CD4-positive, alpha-beta T cell treated with Interleukin-4 for 4 hours (primary cell): ENCODE measurements at places on chromosomes 4 and X.

- no peak for DNase-seq
These were observed 167.4 kb upstream of the TACR3 start for GRCh38 chr4:103887191-103887590.

- DNase-seq = no peak
These were observed 139.1 kb downstream of the COL4A6 start for GRCh38 chrX:108299101-108299591.

- DNase-seq = no peak
These were observed 126.9 kb downstream of the MAML3 start for GRCh38 chr4:140027101-140027500.

DNA sequence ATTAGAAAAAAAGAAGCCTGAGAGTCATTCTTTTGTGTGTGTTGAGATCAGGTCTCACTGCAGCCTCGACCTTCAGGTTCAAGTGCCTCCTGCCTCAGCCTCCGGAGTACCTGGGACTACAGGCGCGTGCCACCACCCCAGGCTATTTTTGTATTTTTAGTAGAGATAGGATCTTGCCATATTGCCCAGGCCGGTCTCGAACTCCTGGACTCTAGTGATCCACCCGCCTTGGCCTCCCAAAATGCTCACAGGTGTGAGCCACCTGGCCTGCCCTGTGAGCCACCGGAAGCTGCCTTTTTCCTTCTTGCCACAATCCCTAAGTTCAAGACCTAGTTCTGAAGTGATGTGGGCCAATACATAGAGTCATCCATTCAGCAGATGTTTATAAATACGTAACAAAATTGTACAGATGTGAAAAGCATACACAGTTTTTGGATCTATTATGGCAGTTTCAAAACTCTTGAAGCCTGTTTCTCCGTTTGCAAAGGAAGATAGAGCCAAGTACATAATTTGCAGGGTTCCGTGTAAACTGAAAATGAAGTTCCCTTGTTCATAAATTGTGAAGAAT is 536 bp upstream of the CTSO start:
- no peak for DNase-seq

DNA sequence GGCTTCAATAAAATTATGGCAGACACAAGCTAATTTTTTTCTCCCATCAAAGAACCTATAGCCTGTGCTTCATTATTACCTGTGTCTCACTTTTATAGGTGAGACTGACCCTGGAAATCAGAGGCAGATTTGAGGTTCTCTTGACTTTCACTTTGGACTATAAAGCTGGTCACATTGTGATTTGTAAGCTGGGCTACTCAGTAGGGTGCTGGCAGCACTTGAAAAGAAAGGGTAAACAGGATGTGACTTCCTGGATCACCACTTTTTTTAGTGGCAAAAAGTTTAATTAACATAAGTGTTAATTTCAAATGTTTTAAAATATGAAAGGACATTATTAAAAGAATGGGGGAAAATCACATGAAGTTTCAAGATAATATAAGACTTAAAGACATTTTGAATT is 50.6 kb upstream of the GATB start:
- DNase-seq = no peak

GRCh38 chr4:186485561-186486062 is 69.8 kb downstream of the MTNR1A start:
- DNase-seq = no peak

DNA sequence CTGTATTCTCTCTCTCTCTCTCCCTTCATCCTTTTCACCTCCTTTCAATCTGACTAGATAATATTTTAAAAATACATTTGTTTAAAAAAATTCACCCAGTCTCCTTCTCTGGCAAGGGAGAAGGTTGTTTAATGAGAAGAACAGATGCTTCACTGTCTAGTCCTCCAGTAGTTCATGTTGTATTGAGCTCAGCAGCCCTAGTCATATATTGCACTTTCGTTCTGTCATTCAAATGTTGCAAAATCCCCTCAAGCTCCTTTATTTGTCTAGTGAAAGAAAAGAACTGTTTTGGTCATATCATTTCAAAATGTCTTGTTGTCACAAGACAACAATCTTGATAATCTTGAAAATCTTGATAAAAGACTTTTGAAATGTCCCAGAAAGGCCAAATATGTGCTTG is 248.0 kb downstream of the GALNTL6 start:
- DNase-seq = no peak

GRCh38 chr4:134632056-134632455 is 430.5 kb upstream of the PABPC4L start:
- DNase-seq = no peak

GRCh38 chrX:9315086-9315485 is 149.8 kb upstream of the TBL1X start:
- DNase-seq = no peak

- DNase-seq = no peak
These were observed 278.6 kb upstream of the KLF3 start for GRCh38 chr4:38385093-38386004.

DNA sequence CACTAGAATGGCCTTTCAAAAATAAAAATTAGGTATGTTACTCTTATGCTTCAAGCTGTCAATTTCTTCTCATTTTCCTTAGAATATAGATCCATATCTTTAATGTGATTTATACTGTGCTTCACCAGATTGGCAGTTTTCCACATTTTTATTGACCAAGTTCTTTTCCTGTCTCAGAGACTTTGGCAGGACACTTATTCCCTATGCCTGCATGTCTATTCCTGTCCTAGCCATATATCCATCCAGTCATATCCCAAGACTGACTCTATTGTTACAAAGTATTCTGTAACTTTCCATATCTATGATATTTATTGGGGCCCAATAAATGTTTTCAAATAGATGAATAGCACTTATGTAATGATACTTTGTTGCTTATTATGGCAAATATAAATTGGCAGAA is 450.7 kb downstream of the GASK1B start:
- no peak for DNase-seq

DNA sequence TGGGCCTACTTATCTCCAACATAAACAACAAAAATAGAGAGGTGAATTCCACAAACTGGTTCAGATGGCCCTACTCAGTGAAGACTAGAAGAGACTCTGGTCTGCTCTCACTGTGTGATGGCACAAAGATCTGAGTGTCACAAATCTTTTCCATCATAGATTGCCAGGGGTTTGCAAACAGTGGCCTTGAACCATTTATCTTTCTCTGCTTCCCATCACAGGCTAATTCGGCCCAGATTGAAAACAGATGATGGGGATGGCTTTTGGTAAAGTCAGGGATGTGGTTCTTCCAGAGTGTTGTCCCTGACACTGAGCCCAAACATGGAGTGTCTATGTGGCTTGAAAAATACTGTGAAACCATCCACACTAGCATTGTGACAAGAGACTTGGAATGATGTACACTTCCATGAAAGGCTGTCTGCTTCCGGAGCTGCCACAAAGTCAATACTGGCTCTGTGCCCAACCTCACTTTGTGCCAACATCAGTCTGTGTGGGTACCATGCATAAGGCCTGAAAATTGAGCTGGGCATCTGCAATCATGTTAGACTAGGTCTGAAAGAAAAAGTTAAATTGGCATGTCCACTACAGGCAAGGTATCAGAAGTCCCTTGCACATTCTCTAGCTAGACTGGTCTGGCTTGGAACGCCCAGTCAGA is 25.2 kb upstream of the PLAC1 start:
- no peak for DNase-seq

GRCh38 chr4:139142087-139142486 is 34.9 kb downstream of the ELF2 start:
- DNase-seq = no peak

DNA sequence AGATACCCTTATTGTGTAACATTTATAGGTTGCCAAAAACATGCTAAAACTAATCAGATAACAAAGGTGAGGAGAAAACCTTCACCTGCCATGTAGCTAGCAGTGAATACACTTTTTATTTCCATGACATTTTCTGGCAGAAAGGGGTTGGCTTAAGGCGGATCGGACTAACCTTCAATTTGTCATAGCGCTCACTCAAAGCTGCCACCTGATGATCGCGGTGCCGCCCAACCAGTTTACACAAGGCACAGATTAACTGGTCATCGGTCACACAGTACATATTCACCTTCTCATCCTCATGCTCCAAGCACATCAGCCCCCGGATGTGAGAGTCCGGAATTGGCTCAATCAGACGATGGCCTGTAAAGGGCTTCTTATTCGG is 53.7 kb downstream of the MID1 start:
- no peak for DNase-seq

- DNase-seq = no peak
These were observed 67.7 kb downstream of the TRMT44 start for GRCh38 chr4:8508266-8508665.

- DNase-seq = no peak
These were observed 102.6 kb downstream of the RAPGEF2 start for GRCh38 chr4:159205466-159205865.

GRCh38 chr4:108051343-108051742 is 61.7 kb downstream of the HADH start:
- DNase-seq = no peak

- DNase-seq = no peak
These were observed 25.7 kb upstream of the CCKAR start for GRCh38 chr4:26515936-26516335.

- no peak for DNase-seq
These were observed 23.6 kb downstream of the PLAC1 start for GRCh38 chrX:134634691-134635090.

- no peak for DNase-seq
These were observed 17.6 kb upstream of the PJA1 start for GRCh38 chrX:69182818-69183380.

DNA sequence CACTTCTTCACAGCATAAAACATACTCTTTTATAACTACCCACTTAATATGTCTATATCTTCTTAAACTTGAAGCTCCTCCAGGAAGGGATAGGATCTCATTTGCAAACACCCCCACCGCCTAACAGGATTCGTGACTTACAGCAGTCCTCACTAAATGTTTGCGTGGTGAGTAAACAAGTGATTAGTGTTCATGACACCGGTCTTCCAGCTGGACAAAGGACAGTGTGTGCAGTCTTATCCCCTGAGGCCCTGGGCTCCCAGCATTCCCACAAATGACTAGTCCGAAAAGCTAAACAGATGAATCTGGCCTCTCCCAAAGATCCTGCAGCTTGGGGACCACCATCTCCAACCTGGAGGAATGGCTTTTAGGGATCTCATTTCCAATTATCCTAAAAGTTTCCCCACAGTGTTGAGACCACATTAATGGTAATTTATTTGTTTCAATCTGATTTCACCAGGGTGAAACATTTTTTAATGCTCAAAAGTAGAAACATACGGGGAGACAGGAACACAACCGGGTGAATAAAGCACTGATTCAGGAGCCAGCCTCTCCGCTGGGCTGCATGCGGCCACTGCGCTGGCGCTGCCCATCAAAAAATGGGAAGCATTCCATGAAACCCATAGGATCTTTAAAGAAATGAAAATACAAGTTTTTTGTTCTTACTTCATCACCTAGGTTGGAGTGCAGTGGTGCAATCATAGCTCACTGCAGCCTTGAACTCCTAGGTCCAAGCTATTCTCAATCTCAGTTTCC is 69.2 kb downstream of the HADH start:
- no peak for DNase-seq

GRCh38 chr4:101678180-101678579 is 112.3 kb upstream of the BANK1 start:
- no peak for DNase-seq

GRCh38 chr4:156656896-156657295 is 314.7 kb downstream of the PDGFC start:
- no peak for DNase-seq

- no peak for DNase-seq
These were observed 1005.5 kb upstream of the INTU start for GRCh38 chr4:126627255-126627654.

DNA sequence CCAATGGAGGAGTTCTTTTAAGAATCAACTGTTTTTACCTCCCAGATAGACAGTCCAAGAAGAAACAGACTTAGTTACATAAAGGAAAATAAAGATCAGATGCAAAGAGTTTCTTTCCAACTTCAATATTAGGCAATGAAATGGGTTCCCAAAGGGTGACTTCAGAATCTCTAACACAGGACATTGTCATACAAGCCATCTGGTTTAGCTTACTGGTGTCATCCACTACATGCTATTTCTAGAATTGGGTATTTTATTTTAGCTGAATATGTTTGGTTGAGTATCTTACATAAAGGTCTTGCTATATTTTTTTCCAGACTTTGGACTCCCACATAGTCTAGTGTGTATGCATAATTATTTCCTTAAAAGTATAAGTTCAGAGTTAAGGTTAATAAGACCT is 162.1 kb upstream of the SLC7A11 start:
- no peak for DNase-seq

DNA sequence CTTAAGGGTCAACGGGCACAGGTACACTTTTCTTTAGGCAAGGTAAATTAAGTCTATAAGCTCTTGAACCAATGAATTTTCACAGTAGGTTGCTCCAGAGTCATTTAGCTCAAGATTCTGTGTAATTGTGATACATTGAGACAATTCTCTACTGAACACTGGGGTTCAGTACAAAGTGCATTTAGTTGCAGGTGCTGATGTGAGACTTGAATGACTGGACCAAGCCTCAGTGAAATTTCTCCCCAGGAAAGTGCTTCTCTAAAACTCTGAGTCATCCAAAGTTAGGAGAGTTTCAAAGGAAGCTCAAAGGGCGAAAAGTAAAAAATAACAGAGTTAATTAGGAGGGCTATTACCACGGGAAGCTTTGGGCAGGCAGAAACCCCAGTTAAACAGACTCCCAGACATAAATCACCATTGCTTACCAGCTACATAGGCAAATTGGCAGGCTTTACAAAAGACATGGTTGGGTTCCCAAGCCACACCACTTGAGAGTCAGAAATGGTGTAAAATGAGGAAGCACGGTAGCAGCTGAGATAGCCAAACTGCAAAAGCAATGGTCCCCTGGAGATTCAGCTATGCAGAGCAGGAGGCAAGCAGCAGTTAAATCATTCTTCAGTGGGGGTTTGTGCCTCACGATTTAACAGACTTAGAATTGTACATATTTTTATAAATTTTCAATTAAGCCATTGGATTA is 202.6 kb downstream of the PCDH19 start:
- no peak for DNase-seq

- no peak for DNase-seq
These were observed 57.4 kb downstream of the PTTG2 start for GRCh38 chr4:38017609-38018008.

DNA sequence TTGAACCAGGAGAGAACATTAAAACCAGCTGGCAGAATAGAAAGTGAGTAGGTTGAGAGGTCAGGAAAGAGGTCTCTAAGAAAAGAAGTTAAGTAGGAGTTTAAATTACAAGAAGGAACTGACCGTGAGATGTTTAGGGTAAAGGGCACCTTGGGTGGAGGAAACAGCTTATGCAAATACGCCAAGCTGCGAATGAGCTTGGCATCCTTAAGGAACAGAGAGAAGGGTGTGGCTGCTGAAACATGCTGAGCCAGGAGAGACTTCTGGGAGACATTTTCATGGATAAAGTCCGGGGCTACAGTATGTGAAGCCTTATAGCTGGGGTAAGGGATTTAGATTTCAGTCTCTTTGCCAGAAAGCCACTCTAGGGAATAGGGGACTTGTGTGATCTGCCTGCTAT is 249.1 kb downstream of the KCNIP4 start:
- no peak for DNase-seq
